ENCODE measurements at places on chromosomes 5 and 9. TPM values are rescaled to one million over a fixed set of nuclear protein-coding genes. Genes with fewer than 3 reads are reported as not detected.
A peak's percentile ranks its signal among the peaks of the same experiment; 100 is the strongest.

GRCh38 chr5:2598503-2598902 lies 153.0 kb downstream of the IRX2 start:
- H3K27me3 ChIP-seq, result no peaks in the 10 kb centered on the region
- no peak overlapping the region for H3K27ac ChIP-seq
- DNase-seq, result no peak
- no peaks in the 10 kb centered on the region for H3K4me1 ChIP-seq

GRCh38 chr5:170393235-170393634 lies 4.1 kb upstream of the KCNMB1 start:
- no peaks in the 10 kb centered on the region for H3K36me3 ChIP-seq
- DNase-seq, result no peak
- H3K27ac ChIP-seq, result peak overlapping the region; percentile 40
- H3K4me1 ChIP-seq, result peaks cover 12% of the 10 kb centered on the region

GRCh38 chr5:154627698-154628678 lies 127.2 kb upstream of the LARP1 start:
- H3K36me3 ChIP-seq, result no peaks in the 10 kb centered on the region
- DNase-seq, result no peak
- H3K4me3 ChIP-seq, result no peak overlapping the region
- no peaks in the 10 kb centered on the region for H3K4me1 ChIP-seq
- H3K27ac ChIP-seq, result no peak overlapping the region
- peaks cover 6% of the 10 kb centered on the region for H3K27me3 ChIP-seq

GDNF gene
- not detected for total RNA-seq

THBS4 gene
- total RNA-seq, result 0.57 TPM

- H3K4me3 ChIP-seq, result no peak overlapping the region
- no peak for DNase-seq
- H3K36me3 ChIP-seq, result peaks cover 4% of the 10 kb centered on the region
- peaks cover 17% of the 10 kb centered on the region for H3K4me1 ChIP-seq
- H3K27ac ChIP-seq, result no peak overlapping the region
- peaks cover 6% of the 10 kb centered on the region for H3K27me3 ChIP-seq
These were observed 52.3 kb upstream of the ZSWIM6 start for GRCh38 chr5:61279725-61280124.

GRCh38 chr9:89179895-89180734 lies 1.5 kb upstream of the SHC3 start:
- peaks cover 67% of the 10 kb centered on the region for H3K27me3 ChIP-seq
- DNase-seq, result peak; percentile 62
- no peak overlapping the region for H3K27ac ChIP-seq

GPX8 gene
- not detected for total RNA-seq

DNA sequence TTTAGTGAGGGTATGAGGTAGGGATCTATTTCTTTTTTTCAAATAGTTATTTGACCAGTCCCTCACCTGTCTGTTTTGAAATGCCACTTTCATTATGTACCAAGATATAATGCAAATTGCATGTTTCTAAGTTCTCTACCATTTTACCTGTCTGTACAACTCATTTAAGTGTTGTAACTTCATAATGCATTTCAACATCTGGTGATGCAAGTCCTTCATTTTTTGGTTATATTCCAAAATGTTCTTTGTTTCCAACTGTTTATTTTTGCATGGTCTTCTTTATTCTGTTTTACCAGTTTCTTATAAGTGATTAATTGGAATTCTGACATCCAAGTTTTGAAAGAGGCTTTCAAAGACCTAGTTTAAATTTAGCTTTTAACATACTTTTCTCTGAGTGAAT lies 26.8 kb downstream of the TDRD7 start:
- no peak overlapping the region for H3K4me3 ChIP-seq
- no peak overlapping the region for H3K27ac ChIP-seq
- peaks cover 14% of the 10 kb centered on the region for H3K36me3 ChIP-seq
- no peak for DNase-seq
- H3K4me1 ChIP-seq, result no peaks in the 10 kb centered on the region

ARAP3 gene
- 17.9 TPM for total RNA-seq

BASP1 gene
- total RNA-seq, result 0.94 TPM

- H3K4me1 ChIP-seq, result no peaks in the 10 kb centered on the region
- H3K4me3 ChIP-seq, result no peak overlapping the region
- DNase-seq, result no peak
- H3K36me3 ChIP-seq, result no peaks in the 10 kb centered on the region
- no peak overlapping the region for H3K27ac ChIP-seq
These were observed 200.2 kb downstream of the SLIT3 start for GRCh38 chr5:169100735-169101075.

- no peak overlapping the region for H3K4me3 ChIP-seq
- H3K4me1 ChIP-seq, result peaks cover 2% of the 10 kb centered on the region
- peaks cover 16% of the 10 kb centered on the region for H3K27me3 ChIP-seq
- DNase-seq, result no peak
- peaks cover 2% of the 10 kb centered on the region for H3K36me3 ChIP-seq
These were observed 7.3 kb downstream of the CCDC112 start for GRCh38 chr5:115289104-115289503.

DNA sequence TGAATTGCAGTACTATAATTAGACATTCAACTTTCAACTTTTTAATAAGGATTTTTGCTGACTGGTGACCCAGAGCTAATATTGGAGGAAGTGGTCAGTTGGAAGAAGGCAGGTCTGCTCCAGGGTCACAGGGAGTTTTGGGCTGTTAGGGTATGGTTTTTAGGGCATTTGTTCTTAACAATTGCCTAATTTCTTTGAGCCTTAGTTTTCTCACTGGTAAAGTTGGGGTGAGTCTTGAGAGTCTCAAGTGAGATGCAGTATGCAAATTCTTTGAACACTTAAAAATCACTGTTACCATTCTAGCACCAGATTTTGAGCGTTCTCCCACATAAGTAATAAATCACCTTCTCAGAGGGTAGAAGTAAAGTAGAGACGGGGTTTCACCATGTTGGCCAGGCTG lies 50.9 kb downstream of the RMI1 start:
- no peak overlapping the region for H3K27ac ChIP-seq
- H3K4me3 ChIP-seq, result no peak overlapping the region
- H3K4me1 ChIP-seq, result no peaks in the 10 kb centered on the region
- H3K36me3 ChIP-seq, result no peaks in the 10 kb centered on the region
- H3K27me3 ChIP-seq, result peaks cover 16% of the 10 kb centered on the region

GRCh38 chr5:67301285-67301903 lies 104.8 kb upstream of the CD180 start:
- peaks cover 2% of the 10 kb centered on the region for H3K27me3 ChIP-seq
- H3K4me1 ChIP-seq, result peaks cover 3% of the 10 kb centered on the region
- no peak for DNase-seq
- no peaks in the 10 kb centered on the region for H3K36me3 ChIP-seq
- no peak overlapping the region for H3K27ac ChIP-seq
- H3K4me3 ChIP-seq, result no peak overlapping the region

DNA sequence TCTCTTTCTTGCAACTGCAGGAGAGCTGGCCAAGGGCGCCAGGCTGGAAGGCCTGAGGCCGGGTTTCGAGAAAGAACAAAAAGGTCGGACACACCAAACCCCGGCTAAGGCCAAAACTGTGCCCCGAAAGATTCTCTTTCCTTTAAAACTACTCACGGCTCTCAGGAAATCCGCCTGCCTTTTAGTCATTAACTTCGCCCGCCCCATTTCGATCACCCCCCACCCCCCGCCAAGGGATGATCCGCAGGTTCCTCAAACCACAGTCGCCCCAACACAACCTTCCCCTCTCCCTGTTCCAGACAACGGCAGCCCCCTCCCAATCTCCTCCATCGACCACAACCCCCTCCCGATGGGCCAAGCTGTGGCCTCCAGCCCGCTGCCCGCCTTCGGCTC lies 536 bp downstream of the FEM1C start:
- H3K36me3 ChIP-seq, result peaks cover 36% of the 10 kb centered on the region
- peaks cover 26% of the 10 kb centered on the region for H3K4me1 ChIP-seq
- no peaks in the 10 kb centered on the region for H3K27me3 ChIP-seq
- DNase-seq, result peak; percentile 66

BTNL3 gene
- total RNA-seq, result not detected

- peaks cover 4% of the 10 kb centered on the region for H3K4me1 ChIP-seq
- H3K4me3 ChIP-seq, result no peak overlapping the region
- no peaks in the 10 kb centered on the region for H3K36me3 ChIP-seq
- H3K27ac ChIP-seq, result no peak overlapping the region
These were observed 31.7 kb upstream of the CCL21 start for GRCh38 chr9:34741628-34742027.

- no peak for DNase-seq
- no peaks in the 10 kb centered on the region for H3K36me3 ChIP-seq
- no peak overlapping the region for H3K27ac ChIP-seq
- no peak overlapping the region for H3K4me3 ChIP-seq
- no peaks in the 10 kb centered on the region for H3K27me3 ChIP-seq
These were observed 185.0 kb downstream of the CNTLN start for GRCh38 chr9:17319864-17320263.

IGFBPL1 gene
- not detected for total RNA-seq

IFNE gene
- total RNA-seq, result 0.61 TPM

MEF2C gene
- total RNA-seq, result 0.86 TPM

EDIL3 gene
- not detected for total RNA-seq

GDA gene
- total RNA-seq, result not detected

TJP2 gene
- 2.1 TPM for total RNA-seq

SLC6A7 gene
- not detected for total RNA-seq

All from activated naive CD8-positive, alpha-beta T cell treated with anti-CD3 and anti-CD28 coated beads, Interleukin-2, amount 10 ng/mL, durations not matched to agents 7 days and 5 days (primary cell).